ENCODE measurements at places on chromosomes 6 and 20.

- no peak for DNase-seq
These were observed 37.1 kb downstream of the QRSL1 start for GRCh38 chr6:106666282-106667021.

DNA sequence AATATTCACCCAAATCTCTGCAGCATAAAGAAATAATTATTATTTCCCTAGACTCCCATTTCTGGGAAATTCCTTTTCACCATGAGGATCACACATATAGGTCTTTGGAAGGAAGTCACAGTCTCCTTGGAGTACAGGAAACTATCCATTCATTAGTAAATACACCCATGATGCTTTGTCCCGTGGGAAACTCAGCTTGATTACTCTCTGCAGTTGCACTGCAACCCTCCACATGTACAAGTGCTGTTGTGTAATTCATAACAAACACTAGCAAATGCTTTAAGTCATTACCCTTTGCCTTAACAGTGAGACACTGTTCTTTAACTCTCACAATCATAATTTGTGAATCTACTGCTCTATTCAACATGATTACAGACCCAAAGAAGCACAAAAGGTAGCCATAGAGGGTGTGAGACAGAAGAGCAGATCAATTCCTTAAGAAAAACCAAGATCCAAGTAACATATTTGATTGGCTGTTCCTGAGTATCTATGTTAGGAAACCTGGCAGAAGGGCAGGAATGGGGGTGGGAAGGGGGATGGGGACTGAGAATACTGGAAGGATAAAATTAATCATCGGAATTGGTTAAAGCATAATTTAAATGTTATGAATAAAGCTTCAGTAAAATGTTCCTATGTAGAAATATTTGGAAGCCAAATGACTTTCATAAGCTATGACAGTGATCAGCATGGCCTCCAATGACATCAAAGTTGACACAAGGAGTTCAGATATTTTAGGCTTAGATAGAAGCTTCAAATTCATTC is 268.0 kb downstream of the HACE1 start:
- DNase-seq = no peak

- DNase-seq = no peak
These were observed 13.4 kb downstream of the ZNF318 start for GRCh38 chr6:43355862-43356590.

DNA sequence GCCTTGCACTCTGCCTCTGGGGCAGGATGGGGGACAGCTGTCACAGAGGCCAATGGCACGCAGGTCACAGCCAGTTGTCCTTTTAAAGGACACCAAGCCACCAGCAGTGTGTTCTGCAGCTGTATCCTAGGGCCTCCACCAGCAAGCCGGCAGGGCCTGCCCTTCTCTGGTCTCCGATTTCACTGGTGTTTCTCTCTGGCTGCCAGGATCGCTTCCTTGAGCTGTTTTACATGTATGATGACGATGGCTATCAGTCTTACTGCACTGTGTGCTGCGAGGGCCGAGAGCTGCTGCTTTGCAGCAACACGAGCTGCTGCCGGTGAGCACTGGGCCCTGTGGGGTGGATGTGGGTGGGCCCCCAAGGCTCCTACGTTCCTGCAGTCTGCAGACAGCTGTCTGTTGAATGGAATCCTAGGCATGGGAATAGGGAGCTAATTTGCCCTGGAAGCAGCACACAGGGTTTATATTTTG is 22.7 kb upstream of the MAPRE1 start:
- no peak for DNase-seq

- DNase-seq = no peak
These were observed 27.5 kb downstream of the EPB41L1 start for GRCh38 chr20:36181934-36182603.

- no peak for DNase-seq
These were observed 46.4 kb upstream of the FAM83B start for GRCh38 chr6:54800050-54800600.

DNA sequence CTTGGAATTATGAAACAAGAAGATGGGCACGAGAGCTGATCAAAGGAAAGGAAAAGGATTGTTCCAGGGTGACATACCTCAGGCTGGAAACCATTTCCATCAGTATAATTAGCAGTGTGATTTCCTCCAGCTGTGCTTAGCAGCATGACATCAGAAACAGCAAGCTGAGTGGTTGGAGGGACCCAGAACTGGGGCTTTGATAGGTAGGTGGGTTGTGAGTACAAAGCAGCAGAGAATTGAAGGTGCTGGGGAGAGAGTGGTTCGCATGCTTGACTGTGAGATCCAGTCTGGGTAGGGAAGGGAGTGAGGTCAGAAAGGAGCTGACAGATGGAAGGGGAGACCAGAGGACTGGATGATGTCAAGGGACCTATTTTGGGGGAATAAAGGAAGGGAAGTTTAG is 90.4 kb downstream of the CD164 start:
- no peak for DNase-seq

DNA sequence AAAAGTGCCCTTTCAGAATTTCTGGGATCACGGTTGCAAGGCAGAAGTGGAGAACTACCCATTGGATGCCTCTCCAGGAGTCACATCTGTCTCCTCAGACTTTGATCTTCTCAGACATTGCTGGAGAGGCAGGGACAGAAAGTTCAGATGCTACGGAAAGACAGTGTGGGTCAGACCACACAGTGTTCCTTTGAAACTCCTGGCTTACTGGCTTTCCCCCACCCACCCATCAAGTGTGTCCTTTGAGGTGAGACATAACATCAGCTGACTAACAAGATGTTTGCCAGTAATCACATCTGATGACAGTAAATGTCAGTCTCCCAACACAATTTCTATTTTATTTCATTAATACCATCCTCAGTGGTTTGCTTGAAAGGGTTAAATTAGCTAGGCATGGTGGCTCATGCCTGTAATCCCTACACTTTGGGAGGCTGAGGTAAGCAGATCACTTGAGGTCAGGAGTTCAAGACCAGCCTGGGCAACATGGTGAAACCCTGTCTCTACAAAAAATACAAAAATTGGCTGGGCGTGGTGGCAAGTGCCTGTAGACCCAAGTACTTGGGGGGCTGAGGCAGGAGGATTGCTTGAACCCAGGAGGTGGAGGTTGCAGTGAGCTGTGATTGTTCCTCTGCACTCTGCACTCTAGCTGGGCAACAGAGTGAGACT is 67.2 kb upstream of the SNX9 start:
- DNase-seq = no peak

All from left renal pelvis (tissue), 4 donors.